ENCODE measurements at places on chromosomes 1 and 21.

DNA sequence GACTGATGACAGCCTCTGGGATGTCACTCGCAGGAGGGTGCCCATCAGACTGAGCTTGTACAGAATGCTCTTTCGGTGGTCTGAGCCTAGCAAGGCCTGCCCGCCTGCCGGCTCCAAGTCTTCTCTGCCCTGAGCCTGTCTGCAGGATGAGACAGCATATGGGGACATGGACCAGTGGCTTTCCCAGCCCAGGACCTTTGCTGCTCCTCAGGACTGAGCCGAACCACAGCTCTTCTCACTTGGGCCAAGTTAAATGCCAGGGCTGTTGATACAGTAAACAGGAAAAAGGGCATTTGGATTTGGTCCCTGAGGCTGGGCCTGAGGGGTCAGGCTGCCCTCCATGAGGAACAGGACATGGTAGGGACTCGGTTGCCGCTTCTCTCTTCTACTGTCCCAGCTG, 64.3 kb upstream of the EPS8L3 start:
- DNase-seq = no peak

GRCh38 chr1:247437551-247438505, 20.1 kb downstream of the OR2B11 start:
- no peak for DNase-seq

GRCh38 chr1:66295803-66296202, 238.2 kb upstream of the SGIP1 start:
- no peak for DNase-seq

DNA sequence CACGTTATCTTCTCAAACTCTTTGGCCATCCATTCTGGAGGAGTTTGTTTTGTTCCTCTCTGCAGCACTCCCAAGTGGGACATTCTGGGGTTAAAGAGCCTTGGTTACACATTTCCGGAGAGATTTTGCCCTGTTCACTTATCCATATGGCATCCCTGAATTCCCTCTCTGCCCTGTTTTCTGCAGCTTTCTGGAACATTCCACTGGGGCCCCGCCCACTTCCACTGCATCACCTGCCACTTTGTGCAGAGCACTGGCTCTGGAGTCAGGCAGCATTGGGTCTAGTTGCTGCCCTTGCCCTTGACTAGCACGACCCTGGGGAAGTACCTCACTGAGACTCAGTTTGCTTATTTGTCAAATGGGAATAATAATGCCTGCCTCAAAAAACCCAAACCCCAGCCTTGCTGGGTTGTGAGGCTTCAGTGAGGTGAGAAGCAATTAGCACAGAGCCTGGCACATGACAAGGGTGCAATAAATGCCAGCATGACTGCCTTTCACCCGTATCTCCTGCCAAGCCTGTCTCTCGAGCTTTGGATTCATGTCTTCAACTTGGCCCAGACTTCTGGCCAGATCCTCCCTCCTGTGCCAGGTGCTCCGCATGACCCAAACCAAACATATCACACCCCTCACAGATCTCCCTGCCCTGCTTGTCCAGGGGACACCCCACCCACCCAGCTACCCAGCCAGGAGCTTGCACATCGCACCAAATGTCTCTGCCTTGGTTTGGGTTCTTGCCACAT, 38.3 kb downstream of the IL6R start:
- no peak for DNase-seq

DNA sequence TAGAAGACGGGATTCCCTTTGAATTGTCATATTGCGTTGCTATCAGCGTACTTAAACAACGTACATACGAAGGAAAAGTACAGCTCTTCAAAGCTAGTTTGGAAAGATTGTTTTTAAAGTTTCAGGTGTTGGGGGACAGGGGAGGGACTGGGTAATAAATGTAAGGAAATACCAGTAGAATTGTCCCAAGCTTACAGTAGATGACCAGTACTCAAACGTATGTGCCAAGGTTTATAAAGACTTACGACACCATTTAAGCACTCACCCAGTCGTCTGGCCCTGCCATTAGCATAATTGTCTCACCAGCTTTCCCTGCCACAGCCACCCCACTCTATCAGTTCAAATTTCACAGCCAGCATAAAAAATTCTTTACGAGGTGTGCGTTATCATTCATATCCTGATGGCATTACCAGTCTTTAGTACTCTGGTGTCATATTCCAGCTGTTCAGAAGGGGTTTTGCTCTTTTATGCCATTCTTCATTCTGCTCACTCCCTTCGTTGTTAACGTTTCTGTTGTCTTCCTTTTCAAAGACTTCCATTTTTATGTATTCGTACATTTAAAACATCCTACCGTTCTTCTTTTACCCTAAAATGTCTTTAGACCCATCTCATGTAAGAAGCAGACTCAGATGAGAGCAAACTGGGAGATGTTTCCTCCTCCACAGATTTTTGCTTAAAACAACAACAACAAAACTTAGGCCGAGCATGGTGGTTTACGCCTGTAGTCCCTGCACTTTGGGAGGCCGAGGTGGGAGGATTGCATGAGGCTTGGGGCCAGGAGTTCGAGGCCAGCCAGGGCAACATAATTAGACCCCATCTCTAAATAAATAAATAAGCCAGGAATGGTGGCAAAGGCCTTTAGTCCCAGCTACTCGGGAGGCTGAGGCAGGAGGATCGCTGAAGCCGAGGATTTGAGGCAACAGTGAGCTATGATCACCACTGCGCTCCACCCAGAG, 1.0 kb upstream of the HP1BP3 start:
- no peak for DNase-seq

DNA sequence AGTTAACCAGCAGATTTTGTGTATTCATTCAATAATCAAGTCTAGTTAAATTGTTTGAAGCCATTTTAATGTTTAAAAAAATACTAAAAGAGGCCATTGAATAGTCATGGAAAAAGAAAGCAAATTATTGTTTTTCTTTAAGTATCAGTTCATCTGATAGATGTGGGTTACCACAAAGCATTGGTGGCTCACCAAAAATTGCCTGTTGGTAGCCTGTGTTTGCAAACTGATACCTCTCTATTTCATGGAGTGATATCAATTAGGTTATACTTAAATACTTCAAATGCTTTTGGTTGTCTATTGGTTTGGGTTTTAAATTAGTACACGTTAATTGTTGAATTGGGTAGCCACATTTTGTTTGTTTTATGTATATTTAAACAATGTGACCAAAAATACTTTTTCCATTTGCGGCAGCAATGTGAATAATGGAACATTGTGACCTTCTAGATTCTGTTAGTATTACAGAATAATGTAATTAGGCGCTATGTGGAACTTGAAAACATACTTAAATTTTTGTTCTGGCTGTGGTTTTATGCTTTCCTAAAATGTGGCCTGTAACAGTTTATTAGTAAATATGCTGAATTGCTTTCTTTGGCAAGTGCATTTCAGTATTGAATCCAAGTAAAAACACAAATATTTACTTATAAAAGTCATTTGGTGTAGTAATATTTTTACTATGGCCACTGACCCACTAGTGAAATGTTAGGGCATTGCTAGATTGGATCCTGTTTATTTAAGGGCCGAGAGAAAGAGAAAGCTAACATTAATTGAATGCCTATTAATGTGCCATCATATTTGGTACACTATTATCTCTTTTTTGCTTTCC, 37.1 kb upstream of the NBL1 start:
- no peak for DNase-seq

DNA sequence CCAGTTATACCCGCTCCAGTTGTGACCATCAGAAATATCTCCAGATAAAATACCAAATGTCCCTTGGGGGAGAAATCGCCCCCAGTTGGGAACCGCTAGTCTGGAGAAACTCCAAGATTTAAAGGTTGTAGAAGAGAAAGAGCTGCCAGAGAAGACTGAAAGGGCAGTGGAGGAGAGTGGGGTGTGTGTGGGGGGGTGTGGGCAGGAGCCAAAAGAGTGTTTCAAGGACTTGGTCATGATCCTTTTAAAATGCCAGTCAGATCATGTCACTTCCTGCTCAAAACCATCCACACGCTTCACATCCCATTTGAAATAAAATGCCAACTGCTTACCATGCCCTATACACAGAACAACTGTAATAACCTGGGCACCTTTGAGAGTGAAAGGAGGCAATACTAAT, 3.4 kb upstream of the HEYL start:
- DNase-seq = no peak

GRCh38 chr1:14441302-14441741, 157.2 kb upstream of the KAZN start:
- DNase-seq = no peak
